ENCODE measurements at places on chromosomes 5 and 9. TPM values are rescaled to one million over a fixed set of nuclear protein-coding genes. Genes with fewer than 3 reads are reported as not detected.

DNA sequence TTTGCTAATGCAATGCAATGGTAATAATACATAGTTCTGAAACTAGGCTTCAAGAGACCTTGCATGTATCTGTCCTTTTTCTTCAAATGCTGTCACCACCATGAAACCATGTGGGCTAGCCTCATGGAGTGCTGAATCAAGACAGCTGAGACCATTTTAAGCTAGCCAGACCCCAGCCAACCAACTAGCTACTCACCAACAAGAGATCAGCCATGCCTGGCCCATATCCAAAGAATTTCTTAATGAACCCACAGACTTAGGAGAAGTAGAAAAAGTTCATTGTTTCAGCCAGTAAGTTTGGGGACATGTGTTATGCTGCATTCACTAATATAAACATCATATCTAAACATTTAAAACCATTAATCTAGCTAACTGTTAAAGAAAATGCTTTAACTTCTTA lies 139.8 kb upstream of the EDIL3 start:
- DNase-seq: no peak

GRCh38 chr9:81772144-81772543 lies 82.8 kb upstream of the TLE1 start:
- DNase-seq: no peak

- no peak for DNase-seq
Observed at GRCh38 chr5:140038373-140038957, 4.6 kb downstream of the NRG2 start.

- no peak for DNase-seq
Observed at GRCh38 chr5:78594610-78595457, 53.7 kb downstream of the LHFPL2 start.

- DNase-seq: no peak
Observed at GRCh38 chr5:120092649-120093048, 371.5 kb upstream of the PRR16 start.

GRCh38 chr9:121662891-121663580 lies 11.6 kb downstream of the DAB2IP start:
- no peak for DNase-seq

DNA sequence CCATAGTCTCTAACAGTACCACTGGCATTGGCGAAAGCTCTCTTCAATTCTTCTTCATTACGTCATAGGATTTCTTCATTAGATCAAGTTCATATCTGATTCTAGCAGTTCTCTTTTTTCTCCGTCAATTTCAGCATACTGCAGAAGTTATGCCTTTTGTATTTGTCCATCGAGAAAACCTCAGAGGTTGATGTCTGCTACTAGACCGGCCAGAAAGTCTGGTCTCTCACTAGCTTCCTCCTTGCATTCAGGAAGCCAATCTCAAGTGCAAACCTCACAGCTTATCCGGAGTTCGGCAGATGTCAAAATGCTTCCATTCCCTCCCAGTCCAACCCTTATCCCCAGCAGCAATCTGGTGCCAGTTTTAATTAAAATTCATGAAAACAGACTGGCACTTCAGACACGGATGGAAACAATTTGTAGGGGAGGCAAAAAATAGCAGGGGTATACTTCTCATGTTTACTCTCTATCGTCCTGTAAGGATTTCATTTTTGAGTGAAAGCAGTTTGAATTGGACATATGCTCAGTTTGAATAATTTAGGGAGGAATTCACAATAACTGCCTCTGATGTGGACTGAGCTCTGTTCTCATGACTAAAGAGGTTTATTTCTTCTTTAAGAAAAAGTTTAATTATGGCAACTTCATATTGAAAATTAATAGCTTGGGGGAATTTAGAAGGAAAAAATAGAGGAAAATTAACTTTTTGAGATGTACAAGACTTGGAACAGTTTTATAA lies 56.4 kb upstream of the TMC1 start:
- DNase-seq: no peak

GRCh38 chr5:91538179-91538578 lies 155.1 kb upstream of the ARRDC3 start:
- no peak for DNase-seq

CDHR2 gene
- total RNA-seq: 0.81 TPM

HIGD2A gene
- 135 TPM for total RNA-seq

DNA sequence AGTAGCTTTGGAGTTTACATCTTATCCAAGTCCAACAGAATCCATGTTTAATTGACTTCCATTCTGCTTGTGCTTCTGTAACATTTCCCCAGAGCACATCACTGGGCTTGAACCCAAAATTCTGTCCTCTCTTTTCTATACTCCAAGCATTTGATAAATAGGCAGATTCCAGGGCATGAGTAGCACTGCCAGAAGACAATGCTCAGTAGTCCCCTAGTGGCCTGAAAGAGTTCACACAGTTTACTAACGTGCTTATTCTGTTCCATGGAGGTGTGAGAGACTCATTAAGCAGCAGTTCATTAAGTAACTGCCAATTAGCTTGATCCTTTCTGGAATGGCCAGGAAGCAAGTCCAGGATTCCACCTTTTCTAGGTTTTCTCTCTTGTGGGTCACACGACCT lies 9.4 kb upstream of the GABRA6 start:
- no peak for DNase-seq

Data from activated T-cell treated with anti-CD3 and anti-CD28 coated beads, Interleukin-2, amount 50 U/mL, for 72 hours (primary cell).